ENCODE measurements at places on chromosomes 7 and 10.
A peak's percentile ranks its signal among the peaks of the same experiment; 100 is the strongest.

GRCh38 chr7:123966936-123967335 is 41.9 kb downstream of the SPAM1 start:
- no peak for DNase-seq

DNA sequence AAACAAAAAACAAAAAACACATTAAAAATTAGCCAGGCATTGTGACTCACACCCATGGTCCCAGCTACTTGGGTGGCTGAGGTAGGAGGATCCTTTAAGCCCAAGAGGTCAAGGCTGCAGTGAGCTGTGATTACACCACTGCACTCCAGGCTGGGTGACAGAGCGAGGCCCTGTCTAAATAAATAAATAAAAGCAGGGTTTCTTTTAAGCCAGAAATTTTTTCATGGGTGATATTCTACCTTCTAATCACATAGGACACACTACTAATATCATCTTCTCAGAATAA is 14.2 kb upstream of the SVIL start:
- DNase-seq, result peak; percentile 77

DNA sequence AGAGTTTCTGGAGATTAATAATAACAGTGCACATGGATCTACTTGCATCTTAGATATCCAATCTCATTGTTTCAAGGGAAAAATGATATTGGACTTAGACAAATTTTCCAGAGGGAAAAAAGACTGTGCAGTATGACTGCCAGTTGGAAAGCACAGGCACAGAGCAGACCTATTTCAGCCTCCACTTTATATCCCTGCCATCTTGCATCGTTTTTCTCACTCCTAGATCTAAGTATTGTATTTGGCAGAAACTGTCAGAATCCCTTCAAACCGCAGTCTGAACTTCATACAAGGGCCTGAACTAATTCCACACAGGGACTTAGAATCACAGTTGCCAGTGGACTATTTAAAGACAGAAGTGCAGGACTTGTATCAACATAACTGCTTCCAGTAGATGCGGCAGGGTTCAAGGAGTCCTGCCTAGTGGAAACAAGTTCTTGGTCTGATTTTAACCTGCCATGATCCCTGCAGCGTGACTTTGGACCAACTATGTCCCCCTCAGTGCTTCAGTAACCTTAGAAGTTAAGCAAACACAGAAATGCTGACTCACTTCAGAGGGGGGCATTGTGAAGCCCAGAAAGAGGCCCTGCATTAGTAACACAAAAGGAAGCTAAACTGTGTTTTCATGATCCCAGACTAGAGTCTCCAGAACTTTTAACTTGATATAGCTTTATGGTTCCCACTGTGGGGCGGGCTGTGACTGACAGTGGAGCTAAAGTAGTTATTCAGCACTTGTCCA is 95.7 kb upstream of the PALS2 start:
- peak; percentile 90 for DNase-seq

- DNase-seq, result no peak
Measured at GRCh38 chr7:108283252-108283651, 153.1 kb upstream of the LAMB4 start.

DNA sequence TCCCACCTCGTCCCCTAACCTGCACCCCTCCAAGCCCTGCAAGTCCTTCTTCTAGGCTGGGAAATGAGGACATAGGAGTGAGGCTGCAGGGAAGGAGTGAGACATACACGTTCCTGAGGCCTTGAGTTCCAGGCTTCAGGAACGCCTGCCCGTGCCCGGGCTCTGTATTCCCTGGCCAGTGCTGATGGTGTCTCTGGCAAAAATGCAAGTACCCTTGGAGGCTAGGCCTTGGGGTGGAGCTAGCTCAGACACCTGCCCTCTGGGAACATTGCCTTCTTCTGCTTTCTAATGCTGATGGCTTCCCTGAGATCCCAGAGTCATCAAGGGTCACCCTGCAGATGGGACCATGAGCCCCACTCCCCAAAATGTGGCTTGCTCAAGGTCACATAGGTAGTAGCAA is 76.0 kb downstream of the GRK5 start:
- no peak for DNase-seq

GRCh38 chr10:104650072-104650471 is 9.0 kb downstream of the SORCS3 start:
- no peak for DNase-seq

GRCh38 chr7:6346581-6346980 is 74.2 kb upstream of the CYTH3 start:
- no peak for DNase-seq

GRCh38 chr10:50326757-50327701 is 75.7 kb upstream of the ASAH2 start:
- DNase-seq, result peak; percentile 45

DNA sequence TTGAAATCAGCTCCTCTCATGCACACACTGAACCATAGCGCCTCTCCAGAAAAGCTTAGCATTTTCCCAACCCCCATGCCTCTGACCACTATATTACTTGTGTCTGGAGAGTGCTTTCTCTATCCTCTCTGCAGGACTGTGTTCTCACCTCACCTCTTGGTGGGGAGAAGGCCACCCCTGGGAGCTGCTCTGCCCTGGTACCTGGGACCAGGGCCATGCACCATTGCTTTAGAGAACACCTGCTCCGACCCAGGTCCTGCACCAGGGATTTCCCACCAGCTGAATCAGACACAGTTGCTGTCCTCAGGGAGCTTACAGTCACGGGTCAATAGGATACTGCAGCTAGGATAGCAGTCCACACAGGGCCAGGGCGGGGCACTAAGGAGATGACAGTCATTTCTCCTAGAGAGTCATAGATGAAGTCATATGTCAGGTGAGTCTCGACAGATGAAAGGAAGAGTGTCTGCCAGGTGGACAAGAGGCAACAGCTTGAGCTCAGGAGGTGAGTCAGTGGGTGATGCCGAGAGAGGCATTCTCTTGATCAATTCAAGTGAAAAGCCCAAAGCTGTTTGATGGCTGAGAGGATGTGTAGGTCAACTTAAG is 619 bp upstream of the LMTK2 start:
- no peak for DNase-seq

DNA sequence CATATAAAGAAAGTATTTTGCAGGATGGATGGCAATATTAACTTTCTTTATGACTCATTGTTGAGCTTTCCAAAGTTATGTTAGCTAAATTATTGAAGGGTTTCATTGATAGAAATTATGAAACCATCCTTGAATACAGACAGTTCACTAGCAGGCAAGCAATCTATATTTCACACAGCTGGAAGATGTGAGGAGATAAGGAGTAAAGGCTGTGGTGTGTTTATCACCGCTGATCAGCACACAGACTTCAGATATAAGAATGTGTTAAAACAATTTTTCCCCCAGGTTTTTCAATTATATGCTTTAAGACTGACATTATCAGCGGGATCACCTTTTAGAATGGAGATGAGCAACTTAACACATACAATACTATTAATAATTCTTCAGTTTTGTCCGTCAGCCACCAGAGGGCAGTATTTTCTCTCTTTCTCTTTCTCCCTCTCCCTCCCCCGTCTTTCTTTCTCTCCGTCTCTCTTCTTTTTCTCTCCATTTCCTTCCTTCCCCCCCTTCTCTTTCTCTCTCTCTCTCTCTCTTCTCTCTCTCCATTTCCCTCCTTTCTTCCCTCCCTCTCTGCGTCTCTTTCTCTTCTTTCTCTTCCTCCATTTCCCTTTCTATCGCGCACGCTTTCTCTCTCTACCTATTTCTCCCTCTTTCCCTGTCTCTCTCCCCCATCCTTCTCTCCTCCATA is 62.9 kb upstream of the FAM171A1 start:
- DNase-seq, result peak; percentile 45

DNA sequence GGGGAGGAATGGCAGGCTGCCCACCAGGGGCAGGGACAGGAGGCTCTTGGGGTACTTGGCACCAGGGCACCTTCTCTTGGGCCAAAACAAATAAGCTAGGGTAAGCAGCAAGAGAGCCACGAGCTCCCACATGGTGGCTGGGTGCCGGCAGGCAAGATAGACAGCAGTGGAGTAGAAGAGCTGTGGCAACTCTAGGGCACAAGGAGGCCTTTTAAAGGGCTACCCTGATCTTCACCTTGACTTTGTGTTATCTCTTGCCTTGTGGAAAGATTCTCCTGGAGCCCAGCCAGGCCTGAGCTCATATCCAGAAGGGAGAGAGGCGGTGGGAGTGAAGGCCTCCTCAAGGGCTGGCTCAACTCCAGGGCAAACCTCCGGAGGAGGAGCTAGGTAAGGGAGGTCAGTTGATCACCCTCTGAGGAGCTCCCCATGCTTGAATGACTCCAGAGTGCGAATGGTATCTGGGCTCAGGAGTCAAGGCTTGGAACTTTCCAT is at the start of gene CYP17A1:
CYP17A1 (minus strand) TSS at position 184 of the 492 bp plus-strand sequence; CDS start at position 132, 52 bp downstream.
- no peak for DNase-seq

- no peak for DNase-seq
Measured at GRCh38 chr7:139748373-139748765, 29.4 kb downstream of the HIPK2 start.

DNA sequence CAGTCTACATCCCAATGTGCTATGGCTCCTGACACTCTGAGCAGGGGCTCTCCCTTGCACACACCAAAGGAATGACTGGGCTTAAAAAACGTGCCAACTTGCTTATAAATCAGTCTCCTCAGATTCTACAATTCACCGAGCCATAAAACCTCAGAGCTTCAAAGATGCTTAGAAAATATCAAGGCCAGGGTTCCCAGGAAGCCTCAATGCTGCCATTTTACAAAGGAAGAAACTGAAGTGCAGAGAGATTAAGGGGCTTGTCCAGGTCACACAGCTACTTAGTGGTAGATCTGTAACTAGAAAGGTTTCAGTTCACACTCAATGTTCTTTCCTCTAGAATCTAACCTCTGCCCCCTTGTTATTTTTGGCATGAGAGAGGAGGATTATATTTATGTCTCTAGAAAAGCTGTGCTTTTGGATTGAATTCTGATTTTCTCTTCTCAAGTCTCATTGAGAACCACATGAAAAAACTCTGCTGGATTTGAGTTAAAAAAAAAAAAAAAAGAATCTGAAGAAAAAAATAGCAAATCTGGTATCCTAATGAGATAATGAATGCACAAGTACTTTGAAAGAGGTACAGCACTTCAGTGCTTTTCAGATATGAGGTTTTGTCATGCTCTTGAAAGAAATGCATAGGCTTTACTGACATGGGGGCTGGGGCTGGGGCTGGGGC is 22.3 kb upstream of the TSPAN33 start:
- no peak for DNase-seq

DNA sequence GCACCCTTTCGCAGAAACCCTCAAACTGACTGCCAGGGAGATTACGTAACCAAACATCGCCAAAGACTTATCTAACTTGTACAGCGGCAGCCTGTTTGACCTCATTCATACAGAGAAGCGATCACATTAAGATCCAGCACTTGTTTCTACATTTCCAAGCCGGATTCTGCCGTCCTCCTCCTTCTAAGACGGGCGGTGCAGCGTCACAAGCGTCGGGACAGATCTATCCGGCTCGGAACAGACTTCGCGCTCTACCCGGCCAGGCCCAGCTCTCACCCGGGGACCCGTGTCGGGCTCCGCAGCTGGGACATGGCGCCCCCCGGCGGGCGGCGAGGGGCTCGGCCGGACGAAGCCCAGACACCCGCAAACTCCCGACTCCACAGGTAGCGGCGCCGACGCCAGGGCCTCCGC is 373 bp downstream of the H2AZ2 start:
- DNase-seq, result peak; percentile 80

DNA sequence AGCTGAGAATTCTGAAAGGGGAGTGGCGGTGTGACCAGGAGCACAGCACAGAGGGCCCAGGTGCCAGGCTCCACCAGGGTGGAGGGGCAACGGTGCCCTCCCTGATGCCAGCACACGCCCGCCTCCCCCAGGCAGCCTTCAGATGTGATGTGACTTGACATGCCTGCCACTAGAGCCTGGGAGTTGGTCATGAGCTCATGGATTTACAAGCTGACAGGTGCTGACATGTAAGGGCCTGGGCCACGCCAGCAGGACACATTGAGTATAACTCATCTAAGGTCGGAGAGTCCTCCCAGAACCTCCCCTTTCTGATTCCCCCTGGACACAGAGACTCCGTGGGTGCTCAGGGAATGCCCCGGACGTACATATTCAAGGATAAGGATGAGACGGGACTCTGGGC is 74.2 kb downstream of the LSM5 start:
- no peak for DNase-seq

- DNase-seq, result no peak
Measured at GRCh38 chr7:99296471-99296870, 23.8 kb downstream of the MYH16 start.

- no peak for DNase-seq
Measured at GRCh38 chr10:21496343-21497176, 28.9 kb downstream of the SKIDA1 start.

DNA sequence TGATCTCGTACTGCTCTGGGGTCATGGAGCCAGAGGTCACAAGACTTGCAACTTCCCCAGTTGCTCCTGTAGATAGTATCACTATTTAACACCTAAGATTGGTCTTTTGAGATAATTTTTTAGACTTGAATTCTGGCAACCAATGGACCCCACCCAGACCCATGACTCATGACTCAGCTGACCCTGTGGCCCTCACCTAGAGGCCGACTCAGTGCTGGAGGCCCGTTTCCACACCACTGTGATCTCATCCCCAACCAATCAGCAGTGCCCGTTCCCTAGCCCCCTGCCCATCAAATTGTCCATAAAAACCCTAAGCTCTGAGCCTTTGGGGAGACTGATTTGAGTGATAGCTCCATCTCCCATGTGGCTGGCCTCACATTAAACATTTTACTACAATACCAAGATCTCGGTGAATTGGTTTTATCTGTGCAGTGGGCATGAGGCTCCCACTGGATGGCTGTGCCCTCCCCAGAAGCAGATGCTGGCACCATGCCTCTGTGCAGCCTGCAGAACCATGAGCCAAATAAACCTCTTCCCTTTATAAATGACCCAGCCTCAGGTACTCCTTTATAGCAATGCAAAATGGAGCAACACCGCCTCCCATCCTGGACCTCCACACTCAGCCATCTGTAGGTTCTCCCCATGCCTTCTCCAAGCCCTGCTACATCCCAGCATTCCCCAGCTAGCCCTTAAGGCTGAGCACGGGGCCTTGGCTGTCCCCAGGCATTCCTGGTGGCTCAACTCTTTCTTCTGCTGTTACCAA is 98.8 kb downstream of the PRKAG2 start:
- DNase-seq, result no peak

DNA sequence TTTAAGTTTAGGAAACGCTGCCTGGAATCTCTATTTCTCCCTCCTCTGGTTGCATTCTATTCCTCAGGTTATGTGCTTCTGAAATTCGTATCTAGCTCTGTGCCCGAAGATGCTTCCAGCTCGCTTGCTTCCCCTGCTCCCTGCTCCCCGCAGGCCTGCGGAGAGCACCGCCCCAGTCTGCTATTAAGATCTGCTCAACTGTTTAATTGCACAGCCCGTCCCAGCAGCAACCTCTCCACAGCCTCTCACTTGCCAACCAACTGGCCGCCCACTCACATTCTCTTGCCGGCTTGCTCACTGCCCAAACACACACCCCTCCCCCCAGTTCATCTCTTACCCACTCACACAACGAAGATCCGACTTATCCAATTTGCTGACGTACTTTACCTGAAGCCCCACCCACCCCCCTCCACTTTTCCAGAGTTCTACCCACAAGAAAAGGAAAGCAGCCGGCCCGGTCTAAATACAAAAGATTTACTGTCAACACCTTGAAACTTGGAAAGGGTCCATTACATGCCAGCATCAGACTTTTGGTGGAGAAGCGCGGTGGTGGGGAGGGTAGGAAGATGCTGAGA is 167.3 kb upstream of the KLF14 start:
- peak; percentile 96 for DNase-seq
